Activated T-cell treated with anti-CD3 and anti-CD28 coated beads, Interleukin-2, amount 50 U/mL, for 4 hours (primary cell): ENCODE measurements at places on chromosomes 4 and X. TPM values are rescaled to one million over a fixed set of nuclear protein-coding genes. Genes with fewer than 3 reads are reported as not detected.

The PDCL2 gene
- not detected for total RNA-seq

The MAOB gene
- total RNA-seq, result 0.13 TPM

DNA sequence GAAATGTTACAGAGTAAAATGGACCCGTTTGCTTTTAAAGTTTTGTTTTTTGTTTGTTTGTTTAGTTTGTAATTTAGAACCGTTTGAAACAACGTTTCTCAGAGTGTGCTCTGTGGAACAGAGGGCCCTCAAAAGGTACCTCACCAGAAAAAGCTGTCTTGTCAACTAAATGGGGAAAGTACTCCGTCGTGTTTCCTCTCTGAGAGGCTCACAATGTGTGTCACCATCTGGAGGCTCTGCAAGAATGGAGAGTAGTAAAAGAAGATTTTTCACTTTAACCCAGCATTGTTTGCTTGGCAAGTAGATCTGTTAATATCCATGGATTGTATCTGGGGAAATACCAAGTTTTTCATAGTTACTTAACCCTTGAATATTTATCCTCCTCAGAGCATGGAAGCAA, 1.5 kb upstream of the ENPEP start:
- DNase-seq, result no peak

DNA sequence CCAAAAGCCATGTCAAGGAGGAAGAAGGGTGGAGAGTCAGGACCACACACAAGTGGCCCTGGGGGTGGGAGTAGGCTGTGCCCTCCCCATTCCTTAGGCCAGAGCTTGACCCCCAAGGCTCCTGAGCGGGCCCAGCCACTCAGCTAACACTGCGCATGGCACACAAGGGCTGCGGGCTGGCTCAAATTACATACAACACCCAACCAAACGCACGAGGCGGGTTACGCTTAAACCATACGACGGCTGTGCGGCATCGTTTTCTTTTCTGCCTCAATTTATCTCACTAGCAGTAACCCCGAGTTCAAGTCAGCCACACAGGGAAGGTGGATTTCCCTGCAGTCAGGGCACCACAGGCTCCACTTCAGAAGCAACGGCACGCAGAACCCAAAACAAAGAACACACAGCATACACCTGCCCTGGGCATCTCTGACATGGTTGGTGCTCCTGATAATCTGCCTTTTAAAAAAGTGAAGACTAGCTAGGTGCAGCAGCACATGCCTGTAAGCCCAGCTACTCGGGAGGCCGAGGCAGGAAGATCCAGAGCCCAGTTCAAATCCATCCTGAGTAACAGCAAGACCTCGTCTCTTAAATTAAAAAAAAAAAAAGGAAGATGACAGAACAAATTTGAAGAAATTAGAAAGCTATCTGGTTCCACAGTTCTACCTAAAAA, 2.9 kb downstream of the GAK start:
- DNase-seq, result no peak

- no peak for DNase-seq
Measured at GRCh38 chrX:136525738-136526606, 6.0 kb upstream of the VGLL1 start.

- no peak for DNase-seq
Measured at GRCh38 chr4:101252721-101253120, 94.6 kb downstream of the PPP3CA start.

The NAT8L gene
- total RNA-seq, result 0.82 TPM
